ENCODE measurements at places on chromosomes 3 and 15.

GRCh38 chr15:65881766-65882434 is 12.6 kb downstream of the RAB11A start:
- DNase-seq: no peak

DNA sequence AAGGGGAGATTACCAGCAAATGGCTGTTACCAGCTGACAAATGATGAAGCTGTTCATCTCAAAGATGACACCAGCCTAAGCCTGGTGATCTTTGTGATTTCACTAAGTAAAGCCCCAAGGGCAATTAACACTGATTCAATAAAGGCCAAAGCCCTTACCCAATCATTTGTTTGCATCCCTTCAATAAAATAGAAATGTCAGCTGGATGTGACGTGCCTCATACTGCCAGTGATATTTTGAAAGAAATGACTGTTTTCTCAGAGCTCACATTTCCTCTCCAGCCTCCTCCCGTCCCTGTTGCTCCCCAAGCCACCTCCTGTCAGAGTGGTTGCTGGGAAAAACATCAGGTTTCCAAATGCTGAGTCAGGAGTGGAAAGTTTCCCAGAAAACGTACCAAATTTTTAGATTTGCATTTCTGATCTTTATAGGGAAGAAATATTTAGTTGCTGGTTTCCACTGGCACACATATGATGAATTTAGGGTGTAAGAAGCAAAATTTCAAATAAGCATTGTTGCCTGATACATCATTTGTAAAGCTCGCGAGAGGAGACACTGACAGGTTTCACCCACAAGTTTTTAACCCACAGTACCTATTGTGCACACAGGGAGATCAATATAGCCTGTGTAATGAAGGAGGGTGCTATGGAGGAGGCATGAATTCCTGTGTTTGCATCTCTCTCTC is 21.0 kb downstream of the C2CD4A start:
- peak; percentile 96 for DNase-seq

DNA sequence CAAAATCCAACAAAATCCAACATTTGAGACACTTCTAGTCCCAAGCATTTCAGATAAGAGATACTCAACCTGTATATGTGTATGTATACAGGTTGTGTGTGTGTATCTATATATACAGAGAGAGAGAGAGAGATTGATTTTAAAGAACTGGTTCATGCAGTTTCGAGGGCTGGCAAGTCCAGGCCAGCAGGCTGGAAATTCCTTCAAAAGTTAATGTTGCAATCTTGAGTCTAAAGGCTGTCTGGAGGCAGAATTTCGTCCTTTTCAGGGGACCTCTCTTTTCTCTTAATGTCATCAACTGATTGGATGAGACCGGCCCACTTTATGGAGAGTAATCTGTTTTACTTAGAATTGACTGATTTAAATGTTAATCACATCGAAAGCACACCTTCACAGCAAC is 199.6 kb upstream of the IL12A start:
- DNase-seq: no peak

GRCh38 chr3:58167431-58168351 is 43.1 kb downstream of the DNASE1L3 start:
- peak; percentile 29 for DNase-seq

GRCh38 chr15:31157644-31158069 is 56.1 kb upstream of the TRPM1 start:
- DNase-seq: peak; percentile 11

- DNase-seq: peak; percentile 97
Measured at GRCh38 chr15:33500432-33501195, 189.8 kb downstream of the RYR3 start.

- peak; percentile 89 for DNase-seq
Measured at GRCh38 chr3:11928381-11928780, 75.8 kb upstream of the SYN2 start.

GRCh38 chr15:22902046-22902445 is 63.6 kb downstream of the NIPA2 start:
- peak; percentile 48 for DNase-seq

- DNase-seq: no peak
Measured at GRCh38 chr15:42402455-42403205, 43.3 kb downstream of the CAPN3 start.

GRCh38 chr3:174675406-174675805 is 183.7 kb upstream of the NAALADL2 start:
- no peak for DNase-seq

DNA sequence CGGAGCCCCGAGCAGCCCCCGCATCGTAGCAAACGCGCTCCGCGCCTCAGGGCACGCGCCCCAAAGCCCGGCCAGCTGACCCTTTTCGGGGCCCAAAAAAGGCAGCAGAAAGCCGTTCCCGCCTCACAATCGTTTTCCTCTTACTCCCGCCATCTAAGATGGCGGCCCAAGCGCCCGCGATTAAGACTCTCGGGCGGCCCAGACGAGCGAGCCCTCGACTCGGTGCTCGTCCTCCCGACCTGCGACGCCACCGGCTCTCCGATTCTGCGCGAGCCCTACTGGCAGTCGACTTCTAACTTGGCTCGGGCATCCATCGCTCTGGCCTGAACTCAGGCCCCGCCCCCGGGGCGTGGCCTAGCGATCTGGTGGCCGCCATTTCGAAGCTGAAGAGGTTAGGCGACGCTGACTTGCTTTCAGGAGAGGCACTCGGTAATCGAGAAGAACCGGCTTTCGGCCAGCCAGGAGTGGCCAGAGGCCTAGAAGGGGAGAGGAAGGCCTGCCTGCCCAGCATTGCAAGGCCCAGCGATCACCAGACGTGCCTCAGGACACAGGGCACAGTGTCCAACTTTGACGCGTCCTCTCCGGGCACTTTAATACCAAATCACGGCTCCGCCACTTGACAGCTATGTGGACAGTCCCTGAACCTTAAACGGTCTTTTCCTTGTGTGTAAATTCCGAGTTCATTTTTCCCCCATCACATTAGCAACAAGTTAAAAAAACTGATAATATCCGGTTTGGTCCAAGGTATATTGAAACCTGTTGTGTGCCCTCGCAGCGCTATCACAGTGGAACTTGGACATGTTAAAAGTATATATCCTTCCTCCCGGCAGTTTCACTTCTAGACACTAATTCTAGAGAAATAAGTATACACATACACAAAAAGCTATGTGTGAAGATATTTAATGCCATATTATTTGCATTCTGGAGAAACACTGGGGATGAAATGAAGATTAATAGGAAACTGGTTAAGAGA is at the start of gene RAF1:
TSS of gene RAF1 (minus strand) at position 182 of the 973 bp plus-strand sequence. CDS start 45,396 bp downstream, outside the sequence.
- peak; percentile 97 for DNase-seq

DNA sequence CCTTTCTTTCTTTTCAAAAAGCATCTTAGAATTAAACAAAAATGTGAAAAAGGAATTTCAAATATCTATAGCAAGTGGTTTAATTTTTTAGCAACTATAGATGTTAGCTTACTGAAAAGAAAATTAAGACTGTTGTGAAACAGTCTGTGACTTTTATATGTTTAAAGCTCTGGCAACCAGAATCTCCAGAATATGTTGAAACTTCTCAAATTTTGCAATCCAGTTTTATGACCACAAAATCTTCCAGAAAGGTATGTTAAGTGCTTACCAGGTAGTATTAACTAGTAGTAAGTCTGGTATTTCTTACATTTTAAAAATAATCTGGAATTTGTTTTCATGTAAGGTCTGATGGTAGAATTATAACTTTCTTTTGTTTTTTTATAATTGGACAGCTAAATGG is 235.0 kb downstream of the SLC9A9 start:
- DNase-seq: no peak

- no peak for DNase-seq
Measured at GRCh38 chr3:39408493-39409372, 2.2 kb downstream of the RPSA start.

DNA sequence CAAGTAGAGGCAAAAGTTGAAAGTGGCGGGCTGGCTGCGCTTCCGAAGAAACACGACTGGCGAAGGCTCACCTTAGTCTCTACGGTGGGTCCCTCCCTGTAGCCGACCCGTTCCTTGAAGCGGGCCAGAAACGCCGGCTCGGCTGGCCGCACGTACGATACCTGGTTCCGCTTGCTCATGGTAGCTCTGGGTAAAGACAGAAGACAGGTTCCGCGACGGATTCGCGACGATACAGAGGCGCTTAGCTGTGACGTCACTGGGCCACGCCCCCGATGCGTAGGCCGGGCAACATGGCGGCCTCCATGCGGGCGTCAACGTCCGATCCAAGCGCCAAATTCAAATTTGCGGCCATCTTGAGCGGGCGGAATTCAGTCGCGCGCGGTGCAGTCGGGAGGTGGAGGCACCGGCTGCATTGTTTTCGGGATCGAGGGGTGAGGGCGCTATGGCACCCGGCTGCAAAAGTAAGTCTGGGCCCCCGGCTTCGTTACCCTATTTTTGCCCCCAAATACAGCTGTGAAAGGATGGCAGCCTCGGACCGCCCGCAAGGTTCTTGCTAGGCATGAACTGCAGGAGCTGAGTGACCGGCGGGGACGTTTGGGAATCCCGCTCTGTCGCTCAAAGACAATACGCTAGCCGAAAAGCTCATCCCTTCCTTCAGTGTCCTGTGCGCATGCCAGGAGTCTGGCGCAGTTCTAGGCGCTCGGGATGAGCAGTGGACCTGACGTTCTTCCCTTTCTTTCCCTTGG is at the start of the genes KIAA1143 and KIF15:
TSS of gene KIAA1143 (minus strand) at position 196 of the 746 bp plus-strand sequence. CDS start at position 179, 17 bp downstream.
TSS of gene KIF15 (plus strand) at position 371 of the 746 bp plus-strand sequence. CDS start at position 443, 72 bp downstream.
- DNase-seq: peak; percentile 94

- no peak for DNase-seq
Measured at GRCh38 chr15:79209690-79210089, 72.8 kb upstream of the ANKRD34C start.

GRCh38 chr15:90241343-90242192 is 7.6 kb downstream of the GDPGP1 start:
- DNase-seq: no peak

- DNase-seq: no peak
Measured at GRCh38 chr3:79314544-79314943, 453.3 kb downstream of the ROBO1 start.

DNA sequence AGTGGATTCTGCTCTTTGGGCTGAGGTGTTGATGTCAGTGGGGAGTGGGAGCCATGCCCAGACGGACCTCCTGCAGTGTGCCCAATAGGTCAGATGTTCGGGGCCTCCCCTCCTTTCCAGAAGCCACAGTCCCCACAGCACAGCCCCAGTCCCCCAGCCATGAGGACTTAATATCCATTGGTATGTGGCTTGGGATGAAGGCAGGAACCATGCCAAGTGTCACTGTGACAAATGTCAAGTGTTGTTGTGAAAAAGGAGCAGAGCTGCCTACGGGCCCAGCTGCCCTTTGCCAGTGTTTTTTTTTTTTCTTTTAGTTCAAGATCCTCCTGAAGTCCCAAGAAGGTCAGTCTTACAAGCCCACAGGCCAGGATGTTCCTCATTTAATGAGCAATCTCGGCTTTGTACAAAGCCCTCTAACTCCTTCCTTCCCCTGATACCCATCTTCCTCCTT is 12.2 kb downstream of the SEMA3G start:
- no peak for DNase-seq

- no peak for DNase-seq
Measured at GRCh38 chr15:98150084-98150483, 189.6 kb downstream of the ARRDC4 start.

- DNase-seq: no peak
Measured at GRCh38 chr3:146747928-146748327, 142.8 kb upstream of the PLSCR5 start.

DNA sequence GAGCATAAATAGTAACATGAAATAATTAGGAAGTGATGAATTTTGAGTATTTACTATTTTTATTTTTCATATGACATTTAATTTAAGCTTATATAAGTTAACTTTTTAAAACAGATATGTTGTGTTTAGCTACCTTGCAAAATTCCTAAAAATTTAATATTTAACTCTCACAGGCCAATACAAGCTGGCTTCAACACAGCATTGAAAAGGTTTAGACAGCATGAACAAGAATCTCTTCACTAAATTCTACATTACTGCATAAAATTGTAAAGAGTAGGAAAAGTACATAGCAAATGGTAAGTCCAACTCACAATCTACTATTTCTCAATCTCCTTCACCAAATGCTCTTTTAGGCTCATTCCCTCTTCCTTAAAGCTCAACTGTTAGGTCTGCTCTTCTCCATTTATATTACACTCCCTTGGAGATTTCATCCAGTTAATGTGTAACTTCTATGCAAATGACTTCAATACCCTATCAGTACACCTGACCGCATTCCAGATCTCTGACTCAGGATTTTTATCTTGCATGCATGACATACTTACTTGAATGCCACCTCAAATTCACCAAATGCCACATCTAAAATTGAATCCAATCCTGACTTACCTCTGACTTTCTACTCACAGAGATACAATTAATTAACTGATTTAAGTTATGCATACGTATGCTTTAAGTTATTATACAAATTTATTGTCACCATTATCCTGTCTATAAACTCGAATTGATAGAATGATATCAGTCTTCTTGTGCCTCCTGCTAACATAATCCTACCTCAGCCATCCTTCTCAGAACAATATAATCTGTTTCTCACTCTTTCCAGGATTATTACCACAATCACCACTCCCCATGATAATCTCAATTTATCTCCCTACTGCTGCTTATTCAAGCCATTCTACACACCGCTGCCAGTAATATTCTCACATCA is 127.0 kb downstream of the STAG1 start:
- DNase-seq: no peak

- DNase-seq: peak; percentile 47
Measured at GRCh38 chr3:49805367-49805782, 2.3 kb downstream of the INKA1 start.

GRCh38 chr15:30973379-30973778 is 18.0 kb downstream of the MTMR10 start:
- DNase-seq: no peak

- peak; percentile 1 for DNase-seq
Measured at GRCh38 chr15:73691396-73691795, 7.2 kb downstream of the CD276 start.

GRCh38 chr3:99967796-99968195 is 146.5 kb downstream of the FILIP1L start:
- DNase-seq: no peak
